ENCODE measurements at places on chromosomes 1 and 21. TPM values are rescaled to one million over a fixed set of nuclear protein-coding genes. Genes with fewer than 3 reads are reported as not detected.

DNA sequence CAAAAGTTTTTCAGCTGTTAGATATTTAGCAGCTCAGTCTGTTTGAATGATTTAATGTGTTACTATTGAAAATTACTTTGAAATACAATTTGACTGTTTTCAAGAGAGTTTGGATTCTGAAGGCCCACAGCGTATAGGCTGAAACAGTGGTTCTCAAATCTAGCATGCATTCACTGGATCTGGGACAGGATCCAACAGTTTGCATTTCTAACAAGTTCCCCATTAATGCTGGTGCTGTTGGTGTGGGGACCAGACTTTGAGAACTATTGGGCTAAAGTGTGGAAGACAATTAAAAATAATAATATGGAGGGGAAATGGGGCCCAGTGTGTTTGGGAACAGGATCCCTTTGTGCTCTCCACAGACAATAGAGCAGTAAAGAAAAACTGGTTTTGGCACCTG is 31.9 kb downstream of the ITSN1 start:
- H3K36me3 ChIP-seq = no peaks in the 10 kb centered on the region
- no peak overlapping the region for H3K4me3 ChIP-seq
- DNase-seq = no peak

GRCh38 chr1:961132-961669 is 817 bp downstream of the KLHL17 start:
- no peaks in the 10 kb centered on the region for H3K27me3 ChIP-seq
- peaks cover 25% of the 10 kb centered on the region for H3K4me1 ChIP-seq
- DNase-seq = no peak
- no peak overlapping the region for H3K27ac ChIP-seq
- H3K4me3 ChIP-seq = peak overlapping the region; percentile 83
- H3K36me3 ChIP-seq = peaks cover 18% of the 10 kb centered on the region

DNA sequence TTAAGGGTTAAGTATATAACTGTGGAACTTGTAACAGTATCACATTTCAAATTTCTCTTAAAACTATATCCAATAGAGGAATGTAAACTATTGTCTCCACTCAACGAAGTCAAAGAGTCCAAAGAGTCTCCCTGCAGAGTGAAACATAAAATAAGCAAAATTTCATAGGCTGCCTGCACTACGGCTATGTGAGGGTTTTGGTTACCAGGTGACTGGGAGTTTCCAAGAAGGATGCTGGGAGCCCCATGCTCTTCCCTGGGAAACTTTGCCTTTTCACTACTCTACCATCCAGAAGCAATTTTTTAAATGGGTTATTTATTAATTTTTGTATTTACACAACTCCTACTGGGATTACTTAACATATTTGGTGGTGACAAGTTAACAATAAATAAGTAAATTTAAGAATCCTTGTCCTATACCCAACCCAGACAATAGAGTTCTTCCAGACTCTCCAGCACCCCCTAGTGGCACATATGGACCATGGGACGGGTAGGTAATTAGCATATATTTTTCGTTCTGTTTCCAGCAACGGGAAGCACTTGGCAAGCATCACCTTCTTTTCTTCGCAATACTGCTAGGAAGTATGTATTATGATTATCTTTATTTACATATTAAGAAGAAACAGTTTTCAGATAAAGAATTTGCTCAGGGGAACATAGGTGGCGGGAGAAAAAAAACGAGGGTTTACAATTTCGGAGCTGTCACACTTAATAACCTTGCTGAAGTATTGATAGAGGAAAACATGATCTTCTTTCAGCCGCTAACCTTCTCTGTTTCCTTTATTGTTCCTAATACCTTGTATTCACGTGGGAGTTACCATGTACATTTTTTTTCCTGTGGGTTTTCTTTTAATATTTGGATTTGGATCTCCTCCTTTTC is 3.5 kb downstream of the FMO2 start:
- H3K4me3 ChIP-seq = no peak overlapping the region
- no peaks in the 10 kb centered on the region for H3K4me1 ChIP-seq
- no peaks in the 10 kb centered on the region for H3K36me3 ChIP-seq
- H3K27ac ChIP-seq = no peak overlapping the region
- H3K27me3 ChIP-seq = no peaks in the 10 kb centered on the region
- peak; percentile 43 for DNase-seq

DNA sequence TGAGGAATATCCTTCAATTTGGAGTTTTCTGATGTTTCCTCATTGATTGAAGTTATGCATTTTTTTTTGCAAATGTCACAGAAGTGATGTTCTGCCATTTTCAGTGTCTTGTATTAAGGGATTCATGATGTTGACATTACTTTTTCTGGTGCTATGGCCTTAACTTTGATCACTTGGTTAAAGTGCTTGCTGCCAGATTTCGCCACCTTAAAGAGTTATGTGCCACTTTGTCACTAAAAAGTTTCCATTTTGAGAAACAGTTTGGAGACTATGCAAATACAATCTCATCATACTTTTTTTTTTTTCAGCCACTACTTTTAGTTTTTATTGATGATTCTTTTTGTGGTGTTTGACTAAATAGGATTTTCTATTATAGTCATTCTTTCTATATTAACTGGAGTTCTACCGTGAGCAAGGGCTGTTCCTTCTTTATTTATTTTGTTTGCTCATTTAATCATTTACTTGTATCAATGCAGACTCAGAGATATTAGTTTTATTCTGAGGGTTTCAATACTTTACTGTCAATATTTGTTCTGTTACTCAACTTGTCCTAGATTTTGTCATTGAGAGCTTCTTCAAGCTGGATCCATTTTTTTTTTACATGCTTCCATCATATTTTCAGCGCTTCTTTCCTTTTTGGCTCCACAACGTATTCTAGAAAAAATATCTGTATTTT is 3.2 kb downstream of the GBP7 start:
- H3K27me3 ChIP-seq = no peaks in the 10 kb centered on the region
- no peak overlapping the region for H3K4me3 ChIP-seq
- no peak overlapping the region for H3K27ac ChIP-seq

DNA sequence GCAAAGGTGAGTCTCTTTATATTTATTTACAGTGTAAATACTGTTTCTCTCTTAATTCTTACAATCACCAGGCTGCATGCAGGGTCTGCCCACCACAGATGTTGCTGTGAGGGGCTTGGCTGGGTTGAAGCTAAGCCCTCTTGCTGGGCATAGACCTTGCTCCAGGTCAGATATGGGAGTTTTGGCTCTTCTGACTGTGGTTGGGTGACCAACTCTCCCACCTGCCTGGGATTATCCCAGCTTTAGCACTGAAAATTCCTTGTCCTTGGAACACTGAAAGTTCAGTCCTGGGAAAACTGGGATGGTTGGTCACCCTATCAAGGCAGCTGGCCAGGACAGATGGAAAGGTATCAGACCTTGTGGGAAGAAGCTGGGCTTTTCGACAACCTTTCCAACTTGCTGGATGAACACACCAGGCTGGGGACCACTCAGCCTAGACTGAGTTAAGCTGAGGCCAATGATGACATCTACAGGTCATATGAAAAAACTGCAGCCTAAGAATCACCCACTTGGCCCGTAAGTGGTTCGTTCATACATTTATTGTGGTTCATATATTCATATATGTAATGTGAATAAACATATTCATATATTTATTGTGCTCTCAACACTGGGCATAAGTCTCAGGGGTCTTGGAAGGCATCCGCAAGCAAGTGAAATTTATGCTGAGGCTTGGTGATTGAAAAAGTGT is 26.6 kb upstream of the HPDL start:
- H3K4me3 ChIP-seq = no peak overlapping the region
- peak; percentile 80 for DNase-seq
- H3K27ac ChIP-seq = no peak overlapping the region
- no peaks in the 10 kb centered on the region for H3K36me3 ChIP-seq
- H3K27me3 ChIP-seq = no peaks in the 10 kb centered on the region
- H3K4me1 ChIP-seq = peaks cover 77% of the 10 kb centered on the region

DNA sequence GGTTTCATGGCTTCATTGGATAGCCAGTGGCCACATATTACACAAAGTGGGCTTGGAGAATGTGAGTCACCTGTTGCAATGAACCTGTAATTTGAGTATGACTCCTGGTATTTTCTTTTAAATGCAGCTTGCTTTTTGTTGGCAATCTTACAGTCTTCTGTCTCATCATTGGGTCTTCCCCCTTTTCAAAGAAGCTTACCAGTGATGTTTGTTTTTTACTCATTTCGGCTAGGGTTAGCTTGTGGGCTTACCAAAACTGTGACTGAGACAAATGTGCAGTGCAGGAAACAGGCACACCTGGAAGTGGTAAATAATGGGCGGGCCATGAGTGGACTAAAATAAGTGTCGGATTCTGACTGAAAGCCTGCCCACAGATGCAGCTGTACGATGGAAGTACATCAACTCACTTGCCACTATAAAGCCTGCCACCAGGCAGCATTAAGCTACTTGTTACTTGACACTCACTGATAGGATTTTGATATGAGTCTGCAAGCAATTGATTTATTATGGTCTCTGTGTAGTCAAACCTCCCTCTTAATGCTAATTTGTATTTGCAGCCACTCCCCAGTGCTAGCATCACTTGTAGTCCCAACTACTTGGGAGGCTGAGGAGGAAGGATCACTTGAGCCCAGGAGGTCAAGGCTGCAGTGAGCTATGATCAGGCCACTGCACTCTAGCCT is 4.2 kb downstream of the HHAT start:
- no peaks in the 10 kb centered on the region for H3K36me3 ChIP-seq
- H3K27me3 ChIP-seq = no peaks in the 10 kb centered on the region
- no peak overlapping the region for H3K4me3 ChIP-seq
- no peak overlapping the region for H3K27ac ChIP-seq
- no peak for DNase-seq

Gene SPRR2E
- total RNA-seq = not detected

- no peaks in the 10 kb centered on the region for H3K36me3 ChIP-seq
- no peak overlapping the region for H3K4me3 ChIP-seq
- H3K27ac ChIP-seq = no peak overlapping the region
- peaks cover 47% of the 10 kb centered on the region for H3K4me1 ChIP-seq
- H3K27me3 ChIP-seq = no peaks in the 10 kb centered on the region
Observed at GRCh38 chr1:86708920-86709319, 4.5 kb downstream of the SH3GLB1 start.

DNA sequence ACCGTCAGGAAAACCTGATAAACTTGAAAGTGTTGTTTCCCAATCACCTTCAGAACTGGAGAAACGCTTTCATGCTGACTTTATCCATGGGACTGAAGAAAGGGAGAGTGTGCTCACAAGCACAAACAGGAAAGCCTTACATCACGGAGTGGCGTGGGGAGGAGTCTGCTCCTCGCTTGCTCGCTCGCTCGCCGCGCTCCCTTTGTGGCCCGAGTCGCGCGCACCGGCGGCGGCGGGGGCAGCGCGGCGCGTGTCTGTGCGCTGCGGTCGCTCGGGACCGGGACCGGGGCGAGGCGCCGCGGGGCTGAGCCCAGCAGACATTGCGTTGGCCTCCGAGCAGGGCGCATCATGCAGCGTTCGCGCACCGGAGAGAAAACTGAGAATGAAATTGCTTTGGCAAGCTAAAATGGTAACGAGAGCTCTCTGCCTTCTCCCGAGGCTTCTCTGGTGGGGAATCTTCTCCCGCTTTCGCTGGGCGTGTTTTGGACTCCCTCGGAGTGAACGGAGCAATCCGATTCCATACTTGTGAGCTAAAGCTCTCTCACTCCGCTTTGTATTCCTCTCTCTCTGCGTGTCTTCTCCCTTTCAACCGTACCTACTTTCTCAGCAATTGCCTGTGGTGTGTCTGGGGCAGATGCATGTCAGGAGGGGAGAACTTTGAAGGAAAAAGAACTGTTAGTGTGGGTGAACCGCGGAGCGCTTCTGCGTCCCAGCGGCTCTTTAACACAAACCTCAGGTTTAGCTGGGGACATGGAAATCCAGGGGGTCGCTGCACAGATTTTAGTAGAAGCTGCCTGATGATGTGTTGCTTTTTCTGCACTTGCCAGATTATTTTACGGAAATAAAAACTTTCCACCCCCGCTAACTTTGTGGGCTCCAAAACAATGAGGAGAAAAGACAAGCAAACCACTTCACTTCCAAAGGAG is at the start of gene RGL1:
TSS of gene RGL1 (plus strand) at position 205 of the 926 bp plus-strand sequence. CDS start at position 383, 178 bp downstream.
- H3K4me1 ChIP-seq = peaks cover 29% of the 10 kb centered on the region
- no peaks in the 10 kb centered on the region for H3K27me3 ChIP-seq
- H3K4me3 ChIP-seq = peak within 1 kb of the TSS; percentile 83
- no peaks in the 10 kb centered on the region for H3K36me3 ChIP-seq
- peak; percentile 61 for DNase-seq

DNA sequence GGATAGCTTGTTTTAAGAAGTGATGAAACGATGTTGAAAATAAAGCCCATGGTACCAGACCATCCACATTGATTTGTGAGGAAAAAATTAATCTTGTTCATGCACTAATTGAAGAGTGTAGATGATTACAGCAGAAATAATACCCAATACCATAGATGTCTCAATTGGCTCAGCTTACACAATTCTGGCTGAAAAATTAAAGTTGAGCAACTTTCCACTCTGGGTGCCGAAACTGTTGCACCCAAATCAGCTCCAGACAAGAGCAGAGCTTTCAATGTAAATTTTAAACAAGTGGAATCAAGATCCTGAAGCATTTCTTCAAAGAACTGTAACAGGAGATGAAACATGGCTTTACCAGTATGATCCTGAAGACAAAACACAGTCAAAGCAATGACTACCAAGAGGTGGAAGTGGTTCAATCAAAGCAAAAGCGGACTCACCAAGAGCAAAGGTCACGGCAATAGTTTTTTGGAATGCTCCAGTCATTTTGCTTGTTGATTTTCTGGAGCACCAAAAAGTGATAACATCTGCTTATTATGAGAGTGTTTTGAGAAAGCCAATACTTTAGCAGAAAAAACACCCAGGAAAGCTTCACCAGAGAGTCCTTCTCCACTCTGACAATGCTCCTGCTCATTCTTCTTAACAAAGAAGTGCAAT is 16.1 kb upstream of the KCNA3 start:
- H3K27ac ChIP-seq = no peak overlapping the region
- no peak for DNase-seq
- H3K4me3 ChIP-seq = no peak overlapping the region
- H3K27me3 ChIP-seq = no peaks in the 10 kb centered on the region

GRCh38 chr1:15371610-15372545 is 37.8 kb upstream of the EFHD2 start:
- no peaks in the 10 kb centered on the region for H3K36me3 ChIP-seq
- peak overlapping the region; percentile 65 for H3K27ac ChIP-seq

DNA sequence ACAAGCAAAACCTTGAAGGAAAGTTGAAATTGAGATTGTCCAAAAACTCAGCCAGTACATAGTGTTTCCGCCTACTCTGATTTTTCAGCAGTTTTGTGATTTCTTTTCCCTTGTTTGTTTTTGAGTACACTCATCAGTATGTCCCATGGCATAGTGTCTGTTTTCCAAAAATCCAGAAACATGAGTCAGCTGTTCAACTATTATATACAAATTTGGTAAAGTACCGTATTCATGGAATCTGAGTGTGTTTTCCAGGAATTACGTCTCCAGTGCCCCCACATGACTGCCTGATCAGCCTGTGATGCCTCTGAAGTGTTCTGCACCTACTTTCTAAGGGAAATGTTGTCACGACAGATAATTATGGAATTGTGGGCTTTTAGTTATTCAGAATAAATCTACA is 186.8 kb downstream of the LTN1 start:
- H3K4me1 ChIP-seq = no peaks in the 10 kb centered on the region
- H3K36me3 ChIP-seq = no peaks in the 10 kb centered on the region
- no peaks in the 10 kb centered on the region for H3K27me3 ChIP-seq
